Fibroblast of skin of abdomen (primary cell): ENCODE measurements at places on chromosomes 6 and 20.

DNA sequence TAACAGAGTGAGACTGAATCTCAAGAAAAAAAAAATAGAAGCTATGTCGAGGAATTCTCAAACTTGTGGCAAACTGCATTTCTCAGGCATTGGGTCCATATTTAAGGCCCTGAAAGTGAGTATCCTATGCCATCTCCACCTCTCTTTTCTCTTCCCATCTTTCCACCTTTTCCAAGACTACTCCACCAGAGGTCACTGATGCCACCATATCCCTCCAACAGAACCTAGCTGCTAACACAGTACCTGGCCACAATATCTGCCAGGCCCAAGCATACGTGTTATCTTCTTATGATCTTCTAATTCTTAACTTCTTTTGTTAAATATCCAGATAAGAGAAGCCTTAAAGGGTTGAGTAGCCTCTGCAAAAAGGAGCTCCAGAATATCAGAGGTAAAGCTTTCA is 8.2 kb upstream of the ADGRF4 start:
- no peak for DNase-seq

DNA sequence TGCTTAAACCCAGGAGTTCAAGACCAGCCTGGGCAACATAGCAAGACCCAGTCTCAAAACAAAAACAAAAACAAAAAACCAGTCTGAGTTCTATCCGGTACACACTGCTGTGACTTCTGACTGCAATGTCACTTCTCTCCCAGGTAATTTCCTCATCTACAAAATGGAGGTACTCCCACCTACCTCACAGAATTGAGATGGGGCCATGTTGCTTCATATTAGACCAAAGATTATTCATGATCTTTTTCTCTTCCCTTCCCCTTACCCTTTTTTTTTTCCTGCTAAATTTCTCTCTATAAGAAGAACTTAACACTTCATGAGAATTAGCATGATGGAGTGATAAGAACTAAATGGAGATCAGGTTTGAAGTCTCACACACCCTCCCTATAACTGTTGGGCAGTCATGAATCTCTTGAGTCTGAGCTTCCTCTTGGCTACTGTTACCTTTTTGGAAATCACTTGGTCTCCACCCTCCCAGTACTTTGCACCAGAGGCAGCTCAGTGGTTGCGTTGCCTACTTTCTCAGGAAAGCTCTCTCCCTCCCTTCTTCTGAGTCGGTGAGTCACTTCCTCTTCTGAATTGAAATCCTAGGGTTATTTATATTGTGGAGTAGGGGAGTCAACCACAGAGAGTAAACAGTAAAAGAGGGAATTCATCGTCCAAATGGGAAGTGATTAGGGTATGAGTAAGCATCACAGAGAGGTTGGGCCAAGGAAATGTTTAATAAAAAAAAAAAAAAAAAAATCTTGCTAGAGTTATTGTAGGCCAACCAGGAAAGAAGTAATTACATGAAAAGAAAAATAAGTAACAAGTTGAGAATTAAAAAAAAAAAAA is 59.9 kb upstream of the MAP7 start:
- peak; percentile 98 for DNase-seq

DNA sequence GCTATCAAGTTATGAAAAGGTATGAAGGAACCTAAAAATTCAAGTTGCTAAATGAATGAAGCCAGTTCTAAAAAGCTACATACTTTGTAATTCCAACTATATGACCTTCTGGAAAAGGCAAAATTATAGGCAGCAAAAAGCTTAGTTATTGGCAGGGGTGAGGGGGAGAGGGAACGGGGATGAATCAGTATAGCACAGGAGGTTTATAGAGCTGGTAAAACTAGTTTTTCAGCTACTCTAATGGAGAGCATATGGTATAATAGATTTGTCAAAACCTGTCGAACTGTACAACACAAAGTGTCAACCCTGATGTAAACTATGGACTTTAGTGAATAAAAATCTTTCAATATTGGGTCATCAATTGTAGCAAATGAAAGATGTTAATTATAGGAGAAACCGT is 18.7 kb downstream of the MANEA start:
- DNase-seq = no peak

DNA sequence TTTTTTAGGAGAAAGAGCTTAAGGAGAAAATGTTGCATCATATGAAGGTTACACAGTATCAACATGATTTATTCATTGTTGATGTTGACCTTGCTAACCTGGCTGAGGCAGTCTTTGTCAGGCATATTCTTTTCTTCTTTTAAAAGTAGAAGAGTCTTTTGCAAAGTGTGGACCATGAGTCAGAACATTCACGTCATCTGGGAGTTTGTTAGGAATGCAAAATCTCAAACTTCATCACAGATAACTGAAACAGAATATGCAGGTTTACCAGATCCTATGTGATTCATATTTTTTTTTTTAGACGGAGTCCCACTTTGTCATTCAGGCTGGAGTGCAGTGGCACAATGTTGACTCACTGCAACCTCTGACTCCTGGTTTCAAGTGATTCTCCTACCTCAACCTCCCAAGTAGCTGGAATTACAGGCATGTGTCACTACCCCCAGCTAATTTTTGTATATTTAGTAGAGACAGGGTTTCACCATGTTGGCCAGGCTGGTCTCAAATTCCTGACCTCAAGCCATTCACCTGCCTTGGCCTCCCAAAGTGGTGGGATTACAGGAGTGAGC is 530.4 kb upstream of the BTBD3 start:
- peak; percentile 86 for DNase-seq

- DNase-seq = no peak
These were observed 65.2 kb downstream of the GTF2H5 start for GRCh38 chr6:158233214-158233795.
